A673 (cell line): ENCODE measurements at places on chromosomes 3 and 15. TPM values are rescaled to one million over a fixed set of nuclear protein-coding genes. Genes with fewer than 3 reads are reported as not detected.

- no peak for DNase-seq
- no peak overlapping the region for H3K27ac ChIP-seq
- no peak overlapping the region for H3K4me3 ChIP-seq
Observed at GRCh38 chr3:106004826-106005225, 136.0 kb upstream of the CBLB start.

- H3K27ac ChIP-seq: no peak overlapping the region
- no peaks in the 10 kb centered on the region for H3K27me3 ChIP-seq
- no peak for DNase-seq
- H3K4me3 ChIP-seq: no peak overlapping the region
Observed at GRCh38 chr3:151230646-151231045, 27.6 kb upstream of the GPR171 start.

GRCh38 chr15:91855684-91856489, 2.4 kb downstream of the SLCO3A1 start:
- H3K4me3 ChIP-seq: peak overlapping the region; percentile 71
- peak; percentile 31 for DNase-seq
- H3K27me3 ChIP-seq: peaks cover 10% of the 10 kb centered on the region
- H3K27ac ChIP-seq: no peak overlapping the region
- H3K4me1 ChIP-seq: peaks cover 40% of the 10 kb centered on the region

GRCh38 chr15:33608714-33609113, 297.9 kb downstream of the RYR3 start:
- no peak overlapping the region for H3K4me3 ChIP-seq
- DNase-seq: peak; percentile 18
- peaks cover 6% of the 10 kb centered on the region for H3K27me3 ChIP-seq
- H3K4me1 ChIP-seq: no peaks in the 10 kb centered on the region
- no peak overlapping the region for H3K27ac ChIP-seq
- no peaks in the 10 kb centered on the region for H3K36me3 ChIP-seq

DNA sequence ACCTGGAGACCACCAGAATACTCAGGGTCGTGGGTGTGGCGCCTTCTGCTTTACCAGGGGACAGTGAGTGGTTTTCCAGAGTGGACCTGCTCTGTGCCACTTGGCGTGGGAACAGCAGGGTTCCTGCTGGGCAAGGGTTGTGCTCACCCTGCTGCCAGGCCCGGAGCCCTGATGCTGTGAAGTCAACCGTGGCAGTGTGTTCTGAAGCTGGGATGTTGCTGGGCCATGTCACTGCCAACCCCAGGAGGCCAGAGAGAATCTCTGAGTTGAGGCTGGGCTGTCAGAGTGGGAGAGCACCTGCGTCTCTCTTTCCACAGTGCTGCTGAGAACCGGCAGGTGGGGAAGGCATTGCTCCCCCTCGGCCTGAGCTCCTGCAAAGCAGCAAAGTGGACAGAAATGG, 48.7 kb downstream of the FBLN2 start:
- no peaks in the 10 kb centered on the region for H3K36me3 ChIP-seq
- no peak overlapping the region for H3K27ac ChIP-seq
- H3K4me3 ChIP-seq: no peak overlapping the region
- H3K27me3 ChIP-seq: no peaks in the 10 kb centered on the region
- no peak for DNase-seq

Gene SI
- not detected in 2 replicates for total RNA-seq

DNA sequence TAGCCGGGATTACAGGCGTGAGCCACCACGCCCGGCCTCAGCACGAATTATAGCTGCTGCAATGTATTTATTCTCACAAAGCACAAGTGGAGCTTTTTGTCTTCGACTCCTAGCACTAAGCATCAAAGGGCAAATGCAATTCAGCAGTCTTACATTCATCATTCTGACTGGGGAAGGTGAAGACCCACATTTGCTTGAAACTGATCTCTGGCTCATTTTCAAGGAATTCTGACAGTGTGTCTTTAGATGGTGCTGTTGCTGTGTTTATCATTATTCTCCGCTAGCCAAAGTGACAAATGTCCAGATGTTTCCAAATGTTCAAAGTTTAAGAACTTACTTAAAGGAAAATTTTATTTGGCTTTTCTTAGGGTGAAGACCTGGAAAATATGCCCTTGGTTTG, 55.9 kb downstream of the SGO1 start:
- no peaks in the 10 kb centered on the region for H3K4me1 ChIP-seq
- H3K4me3 ChIP-seq: no peak overlapping the region
- H3K27ac ChIP-seq: no peak overlapping the region
- DNase-seq: no peak

DNA sequence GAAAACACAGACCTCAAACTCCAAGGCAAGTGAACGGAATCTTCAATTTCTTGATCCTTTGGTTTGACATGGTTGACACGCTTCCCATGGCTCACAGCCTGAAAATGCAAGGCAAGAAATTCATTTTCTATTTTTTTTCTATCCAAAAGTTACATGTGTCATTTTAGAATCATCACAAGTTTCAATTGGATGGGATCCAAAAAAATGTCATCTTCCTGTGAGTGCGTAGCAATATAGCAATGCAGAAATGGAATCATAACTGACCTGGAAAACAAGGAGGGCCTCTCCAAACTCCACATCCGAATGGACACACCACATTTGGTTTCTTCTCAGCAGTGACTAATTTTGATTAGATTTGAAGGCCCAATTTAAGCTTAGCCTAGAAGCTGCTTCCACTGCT, 175.8 kb upstream of the ATP11B start:
- no peak overlapping the region for H3K27ac ChIP-seq
- no peak overlapping the region for H3K4me3 ChIP-seq
- no peaks in the 10 kb centered on the region for H3K36me3 ChIP-seq
- DNase-seq: no peak

Gene NPAP1
- not detected in 2 replicates for total RNA-seq

DNA sequence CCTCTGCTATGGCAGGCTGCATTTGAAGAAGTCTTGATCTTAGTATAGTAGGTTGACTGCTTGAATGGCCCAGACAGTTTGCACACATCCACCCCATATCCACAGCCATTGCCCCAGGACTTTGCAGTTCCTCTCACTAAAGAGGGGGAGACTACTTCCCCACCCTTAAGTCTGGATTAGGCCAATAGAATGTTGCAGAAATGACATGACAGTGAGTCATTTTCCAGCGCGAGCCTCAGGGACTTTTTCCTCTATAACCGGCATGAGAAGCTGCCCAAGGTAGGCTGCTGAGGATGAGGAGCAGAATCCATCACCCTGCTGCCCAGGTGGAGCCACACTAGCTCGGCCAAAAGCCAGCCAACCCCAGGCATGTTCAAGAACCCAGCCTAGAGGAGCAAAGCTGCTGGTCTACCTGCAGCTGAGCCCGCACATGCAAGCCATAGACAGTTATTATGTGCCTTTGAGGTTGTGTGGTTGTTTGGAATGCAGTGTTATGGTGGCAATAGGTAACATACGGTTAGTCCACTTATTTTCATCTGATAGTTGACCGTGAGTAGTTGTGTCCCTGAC, 113.9 kb downstream of the TLE3 start:
- peaks cover 20% of the 10 kb centered on the region for H3K27me3 ChIP-seq
- no peak overlapping the region for H3K4me3 ChIP-seq

DNA sequence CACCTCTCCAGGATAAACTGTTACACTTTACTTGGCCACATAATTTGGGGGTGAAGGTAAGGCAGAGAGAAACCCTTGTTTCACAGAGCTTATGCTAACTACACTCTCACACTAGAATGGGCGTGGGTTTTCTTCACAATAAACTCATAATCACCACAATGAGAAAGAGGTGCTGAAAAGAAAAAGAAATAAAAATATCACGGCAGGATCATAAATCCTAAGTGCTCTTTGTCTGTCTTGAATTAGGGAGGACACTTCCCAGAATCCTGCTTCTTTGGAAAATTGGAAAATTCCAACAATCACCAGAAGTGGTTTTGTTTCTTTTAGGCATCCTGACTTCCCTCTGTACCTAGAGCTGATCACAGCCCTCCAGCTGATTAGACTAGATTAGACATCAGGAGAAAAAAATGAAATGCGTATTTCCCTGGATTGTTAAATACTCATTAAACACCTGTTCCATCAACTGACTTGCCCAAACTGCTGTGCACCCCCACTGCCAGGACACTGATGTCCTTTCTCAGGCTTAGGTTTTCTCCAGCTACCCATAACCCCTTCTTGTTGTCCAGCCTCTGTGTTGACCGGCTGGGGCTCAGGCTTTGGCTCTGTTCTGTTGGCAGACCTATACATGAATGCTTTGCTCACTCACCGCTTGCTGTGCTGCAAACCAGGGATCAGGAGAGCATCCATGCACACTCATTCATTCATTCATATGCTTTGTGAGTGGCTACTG, 41.6 kb upstream of the ACKR4 start:
- H3K4me3 ChIP-seq: no peak overlapping the region
- peaks cover under 1% of the 10 kb centered on the region for H3K4me1 ChIP-seq
- H3K36me3 ChIP-seq: no peaks in the 10 kb centered on the region
- no peaks in the 10 kb centered on the region for H3K27me3 ChIP-seq

DNA sequence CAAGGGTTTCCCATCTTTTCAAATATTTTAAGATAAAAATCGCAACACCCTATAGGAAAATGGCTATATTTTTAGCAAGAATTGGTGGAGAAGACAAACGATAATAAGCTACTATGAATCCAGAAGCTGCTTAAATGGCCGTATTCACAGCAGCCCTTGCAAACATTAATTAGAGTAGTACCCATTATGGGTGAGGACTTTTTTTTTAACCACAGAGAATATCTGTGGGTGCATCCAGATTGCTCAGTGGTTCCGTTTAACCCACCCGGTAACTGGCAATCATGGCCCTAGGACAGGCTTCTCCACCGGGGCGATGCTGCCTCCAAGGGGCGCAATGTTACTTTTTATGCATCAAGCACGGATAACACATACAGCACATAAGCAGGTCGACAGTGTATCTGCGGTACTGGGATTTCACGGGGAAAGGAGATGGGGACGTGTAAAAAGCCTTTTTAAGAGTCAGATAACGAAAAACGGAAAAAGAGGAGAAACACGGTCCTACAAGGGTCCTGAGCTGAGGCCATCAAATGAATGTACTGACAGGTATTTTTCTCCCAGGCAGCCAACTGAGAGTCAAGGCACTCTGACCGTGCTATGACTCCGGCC, 968 bp upstream of the TMEM266 start:
- H3K4me1 ChIP-seq: peaks cover 6% of the 10 kb centered on the region
- no peak overlapping the region for H3K27ac ChIP-seq
- H3K27me3 ChIP-seq: peaks cover 49% of the 10 kb centered on the region
- H3K36me3 ChIP-seq: no peaks in the 10 kb centered on the region

DNA sequence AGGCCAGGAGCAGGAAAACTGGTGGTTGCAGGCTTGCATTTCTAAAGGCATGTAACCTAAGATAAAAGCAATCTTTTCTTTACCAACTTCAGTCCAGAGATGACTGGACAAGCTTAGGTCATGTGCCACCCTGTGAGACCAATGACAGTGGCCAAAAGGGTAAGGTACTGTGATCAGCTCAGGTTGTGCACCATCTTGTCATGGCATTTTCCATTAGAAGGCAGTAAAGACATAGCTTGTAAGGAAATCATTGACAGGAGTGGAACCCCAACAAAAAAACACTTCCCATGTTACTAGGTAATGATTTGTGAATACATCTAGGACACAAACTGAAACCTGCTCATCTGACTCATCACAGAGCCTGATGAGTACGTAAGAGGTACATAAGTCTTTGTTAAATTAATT, 35.2 kb downstream of the SSR3 start:
- no peak overlapping the region for H3K27ac ChIP-seq
- DNase-seq: no peak
- H3K4me1 ChIP-seq: peaks cover 36% of the 10 kb centered on the region
- H3K27me3 ChIP-seq: no peaks in the 10 kb centered on the region
- no peak overlapping the region for H3K4me3 ChIP-seq
- no peaks in the 10 kb centered on the region for H3K36me3 ChIP-seq

GRCh38 chr3:84245789-84246188, 713.0 kb upstream of the CADM2 start:
- H3K4me1 ChIP-seq: no peaks in the 10 kb centered on the region
- no peak overlapping the region for H3K4me3 ChIP-seq
- no peaks in the 10 kb centered on the region for H3K36me3 ChIP-seq
- DNase-seq: no peak

DNA sequence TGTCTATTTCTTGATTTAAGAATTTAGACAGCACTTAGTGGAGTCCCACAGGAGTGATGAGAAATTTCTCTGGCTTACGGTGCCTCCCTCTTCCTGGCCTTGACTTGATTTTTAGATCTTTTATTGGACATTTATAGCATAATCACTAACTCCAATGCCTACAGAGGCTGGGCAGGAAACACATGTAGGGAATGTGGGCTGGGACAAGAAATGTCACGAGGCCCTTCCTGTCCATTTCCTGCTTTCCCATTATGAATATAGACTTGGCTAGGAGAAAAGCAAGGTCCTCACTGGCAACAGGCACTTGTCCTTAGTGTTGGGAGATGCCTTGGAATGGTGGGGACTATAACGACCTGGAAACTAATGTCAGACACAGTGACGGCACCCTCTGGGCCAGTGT, 100.3 kb downstream of the MYLK start:
- peak; percentile 25 for DNase-seq
- no peak overlapping the region for H3K4me3 ChIP-seq
- no peaks in the 10 kb centered on the region for H3K36me3 ChIP-seq

GRCh38 chr3:42600958-42601675, 631 bp downstream of the NKTR start:
- peak overlapping the region; percentile 87 for H3K27ac ChIP-seq
- H3K4me1 ChIP-seq: no peaks in the 10 kb centered on the region
- H3K27me3 ChIP-seq: no peaks in the 10 kb centered on the region
- no peaks in the 10 kb centered on the region for H3K36me3 ChIP-seq

Gene CLDN11
- total RNA-seq: 0.52 TPM in 1 of 2 replicates, not detected in the other

Gene TGM5
- not detected in 2 replicates for total RNA-seq

DNA sequence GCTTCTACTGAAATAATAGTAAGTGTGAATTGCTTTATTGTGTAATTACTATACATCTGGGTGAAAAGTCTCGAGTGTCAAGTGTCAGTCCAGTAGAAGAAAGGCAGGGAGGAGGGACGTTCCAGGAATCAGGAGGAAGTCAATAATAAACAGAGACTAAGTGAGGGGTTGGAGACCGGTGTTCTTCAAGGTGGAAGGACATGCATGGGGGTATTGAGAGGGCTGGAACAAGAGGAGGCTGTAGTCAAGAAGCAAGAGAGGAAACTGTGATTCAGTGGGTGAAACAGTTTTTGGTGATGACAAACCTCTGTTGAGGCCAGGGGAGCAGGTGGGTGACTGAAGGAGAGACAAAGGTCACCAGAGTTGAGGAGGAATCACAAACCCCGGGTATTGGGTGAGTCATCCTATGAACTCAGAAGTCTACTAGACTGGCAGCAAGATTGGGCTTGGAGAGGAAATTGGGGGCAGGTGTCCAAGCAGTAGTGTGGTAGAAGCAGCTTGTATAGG, 11.6 kb upstream of the SCAMP5 start:
- DNase-seq: no peak
- no peaks in the 10 kb centered on the region for H3K27me3 ChIP-seq
- H3K36me3 ChIP-seq: no peaks in the 10 kb centered on the region
- H3K27ac ChIP-seq: no peak overlapping the region
- no peaks in the 10 kb centered on the region for H3K4me1 ChIP-seq
- H3K4me3 ChIP-seq: no peak overlapping the region

- H3K4me1 ChIP-seq: peaks cover 10% of the 10 kb centered on the region
- no peaks in the 10 kb centered on the region for H3K27me3 ChIP-seq
- H3K36me3 ChIP-seq: no peaks in the 10 kb centered on the region
- no peak overlapping the region for H3K4me3 ChIP-seq
- H3K27ac ChIP-seq: no peak overlapping the region
- no peak for DNase-seq
Observed at GRCh38 chr3:113288881-113289280, 77.5 kb downstream of the BOC start.

Gene CCR9
- total RNA-seq: not detected in 2 replicates

Gene HHATL
- not detected in 2 replicates for total RNA-seq

GRCh38 chr3:48430708-48431101, 819 bp upstream of the PLXNB1 start:
- no peak for DNase-seq
- H3K27ac ChIP-seq: no peak overlapping the region
- no peaks in the 10 kb centered on the region for H3K36me3 ChIP-seq
